ENCODE measurements at places on chromosomes 13 and 19. TPM values are rescaled to one million over a fixed set of nuclear protein-coding genes. Genes with fewer than 3 reads are reported as not detected.

LRRC4B gene
- total RNA-seq = not detected

ZNF221 gene
- 1.6 TPM for total RNA-seq

F7 gene
- 0.94 TPM for total RNA-seq

CYP4F12 gene
- total RNA-seq = not detected

GPC6 gene
- not detected for total RNA-seq

CDX2 gene
- not detected for total RNA-seq

FFAR2 gene
- not detected for total RNA-seq

MYBPC2 gene
- total RNA-seq = 0.12 TPM

FREM2 gene
- total RNA-seq = not detected

CLIP3 gene
- total RNA-seq = 0.60 TPM

GRCh38 chr13:111114362-111115060 is 599 bp upstream of the ARHGEF7 start:
- DNase-seq = peak; percentile 3

DNA sequence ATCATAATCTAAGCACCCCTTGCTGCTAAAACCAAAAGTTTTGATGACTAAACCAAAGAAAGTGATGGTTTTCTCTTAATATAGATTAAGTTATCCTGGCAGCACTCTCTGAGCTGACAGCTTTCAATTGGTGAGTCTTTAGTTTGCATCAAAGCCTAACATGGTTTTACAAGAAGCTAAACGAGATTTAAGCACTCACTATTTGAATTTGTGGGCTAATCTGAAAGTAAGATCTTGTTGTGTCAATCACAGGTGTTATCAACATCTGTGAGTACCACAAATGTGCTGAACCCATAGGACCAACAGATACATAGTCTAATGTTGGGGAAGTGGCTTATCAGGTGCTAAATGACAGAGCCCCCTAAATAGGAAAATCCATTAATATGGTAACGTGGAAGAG is 223.9 kb downstream of the LHFPL6 start:
- DNase-seq = no peak

- no peak for DNase-seq
These were observed 232.6 kb downstream of the UQCRFS1 start for GRCh38 chr19:28980236-28980868.

DNA sequence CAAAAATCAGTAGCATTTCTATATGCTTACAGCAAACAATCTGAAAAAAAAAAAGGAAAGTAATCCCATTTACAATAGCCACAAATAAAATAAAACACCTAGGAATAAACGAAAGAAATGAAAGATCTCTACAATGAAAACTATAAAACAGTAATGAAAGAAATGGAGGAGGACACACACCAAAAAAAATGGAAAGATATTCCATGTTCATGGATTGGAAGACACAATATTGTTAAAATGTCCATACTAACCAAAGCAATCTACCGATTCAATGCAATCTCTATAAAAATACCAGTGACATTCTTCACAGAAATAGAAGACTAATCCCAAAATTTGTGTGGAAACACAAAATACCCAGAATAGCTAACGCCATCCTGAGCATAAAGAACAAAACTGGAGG is 4.7 kb downstream of the FCGBP start:
- no peak for DNase-seq

- no peak for DNase-seq
These were observed 133.1 kb upstream of the ZNF91 start for GRCh38 chr19:23528376-23528775.

DNA sequence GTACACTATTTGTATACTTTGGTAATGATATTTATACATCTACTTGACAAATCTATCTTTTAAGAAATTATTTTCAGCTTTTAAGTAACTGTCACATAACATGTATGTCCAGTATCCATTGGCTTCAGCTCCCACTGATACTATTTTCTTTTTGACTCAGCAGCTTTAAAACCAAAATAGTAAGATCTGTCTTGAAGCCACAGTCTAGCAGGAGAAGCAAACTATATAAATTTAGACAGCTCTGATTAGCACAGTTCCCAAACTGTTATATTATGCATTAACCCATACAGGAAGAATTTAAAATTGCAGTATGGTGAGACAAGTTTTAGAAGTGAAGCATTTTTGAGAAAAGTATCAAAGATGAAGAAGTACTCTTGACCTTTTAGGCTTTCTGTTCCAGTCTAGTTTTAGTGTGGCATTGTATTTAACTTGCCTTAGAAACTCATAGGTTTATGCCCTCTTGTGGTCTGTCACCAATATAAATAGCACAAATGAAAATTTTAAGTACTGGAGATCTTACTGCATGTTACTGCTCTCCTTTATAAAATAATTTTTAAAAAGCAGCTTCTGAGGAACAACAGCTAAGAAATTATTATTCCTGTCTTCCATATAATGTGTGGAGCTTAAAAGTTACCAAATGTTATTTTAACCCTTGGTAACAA is 24.7 kb downstream of the URI1 start:
- no peak for DNase-seq

DNA sequence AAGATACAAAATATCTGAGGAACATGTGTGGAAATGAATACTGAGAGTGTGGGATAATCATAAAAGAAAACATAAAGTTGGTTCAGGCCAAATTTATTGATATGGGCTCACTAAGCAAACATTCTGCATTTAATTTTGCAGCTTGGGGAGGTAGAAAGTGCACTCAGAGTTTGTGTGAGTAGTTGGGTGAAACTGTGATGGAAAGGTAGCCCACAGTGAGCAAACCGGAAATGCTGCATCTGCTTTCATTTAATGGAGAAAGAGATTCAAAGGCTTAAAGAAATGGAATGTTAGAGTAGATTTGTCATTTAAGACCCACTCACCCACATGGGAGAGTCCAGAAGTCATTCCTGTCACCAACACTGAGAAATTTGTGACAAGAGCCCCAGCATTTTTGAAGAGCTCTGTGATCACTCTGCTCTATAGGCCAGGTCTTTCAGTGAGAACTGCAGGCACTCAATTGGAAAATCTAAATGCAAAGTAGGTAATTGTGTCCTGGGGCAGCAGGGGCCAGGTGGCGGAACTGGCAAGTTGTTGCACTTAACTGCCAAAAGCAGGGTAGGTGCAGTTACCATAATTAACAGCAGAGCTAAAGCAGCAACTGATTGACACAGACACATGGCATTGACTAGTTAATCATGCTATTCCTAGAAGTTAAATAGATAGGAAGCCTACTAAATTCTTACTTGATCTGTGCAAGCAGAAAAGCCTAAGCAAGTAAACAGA is 1228.3 kb upstream of the PCDH20 start:
- DNase-seq = no peak

DNA sequence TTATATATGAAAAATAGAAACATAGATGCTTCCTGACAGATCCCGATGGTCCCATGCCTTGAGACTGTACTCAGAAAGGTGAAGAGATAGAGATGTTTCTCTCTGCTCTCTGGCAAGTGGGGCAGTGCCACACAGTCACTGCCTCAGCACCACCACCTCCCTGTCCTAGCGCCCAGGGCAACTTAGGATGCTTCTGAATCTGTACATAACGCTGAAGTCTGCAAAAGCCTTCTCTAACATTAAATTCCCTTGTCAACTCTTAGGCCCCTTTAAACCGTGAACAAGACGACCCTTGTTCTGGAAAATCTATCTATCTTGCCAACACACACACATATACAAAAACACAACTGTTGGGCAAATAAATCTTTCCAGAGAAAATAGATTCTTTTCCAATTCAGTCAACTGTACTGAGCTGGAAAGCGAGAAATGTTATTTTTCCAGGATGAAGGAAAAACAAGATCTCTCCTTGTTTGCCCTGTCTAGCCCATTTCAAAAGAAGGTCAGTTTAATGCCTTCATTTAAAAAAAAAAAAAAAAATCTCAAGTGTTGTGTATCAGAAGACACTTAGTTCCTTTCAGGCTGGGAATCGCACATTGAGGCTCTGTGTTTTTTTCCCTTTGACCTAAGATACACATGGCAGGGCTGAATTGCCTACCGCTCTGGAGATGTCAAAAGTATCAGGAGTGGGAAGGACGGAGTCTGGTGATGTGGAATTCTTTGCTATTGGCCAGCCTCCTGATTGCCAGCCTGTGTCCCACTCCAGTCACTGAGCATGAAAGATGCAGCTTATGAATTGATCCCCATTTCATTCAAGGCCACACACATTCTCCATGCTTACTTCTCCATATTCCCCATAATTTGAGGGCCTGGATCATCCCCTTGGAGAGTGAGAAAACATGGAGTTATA is 241.4 kb downstream of the LACC1 start:
- no peak for DNase-seq

- no peak for DNase-seq
These were observed 2596.2 kb downstream of the PCDH9 start for GRCh38 chr13:64633948-64634347.

DNA sequence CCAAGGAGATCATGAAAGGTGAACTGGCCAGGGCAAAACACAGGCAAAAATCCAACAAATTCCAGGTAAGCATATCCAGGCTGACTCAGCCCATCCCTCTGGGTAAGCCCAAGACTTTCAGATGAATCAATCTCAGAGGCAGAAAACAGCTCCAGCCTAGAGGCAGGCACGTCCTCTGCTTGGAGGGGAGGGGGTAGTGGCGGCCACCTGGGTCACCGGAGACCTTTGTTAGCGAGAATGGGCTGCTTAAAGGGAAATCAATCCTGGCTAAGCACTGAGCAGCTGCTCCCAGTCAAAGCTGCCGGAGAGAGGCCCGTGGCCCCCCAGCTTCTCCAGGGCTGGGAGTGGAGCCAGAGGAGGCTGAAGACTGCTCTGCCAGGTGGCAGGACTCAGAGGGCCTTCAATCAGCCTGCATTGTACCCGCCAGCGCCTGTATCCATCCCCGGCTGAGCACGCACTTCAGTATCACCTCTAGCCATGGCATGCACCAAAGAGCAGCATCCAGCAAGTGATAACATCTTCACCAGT is 48.2 kb downstream of the PIN1 start:
- DNase-seq = no peak

- DNase-seq = peak; percentile 88
These were observed 3.7 kb downstream of the USHBP1 start for GRCh38 chr19:17260842-17261325.

- DNase-seq = no peak
These were observed 26.6 kb upstream of the GSX1 start for GRCh38 chr13:27765650-27766049.

GRCh38 chr13:53683608-53684007 is 655.0 kb downstream of the OLFM4 start:
- no peak for DNase-seq

DNA sequence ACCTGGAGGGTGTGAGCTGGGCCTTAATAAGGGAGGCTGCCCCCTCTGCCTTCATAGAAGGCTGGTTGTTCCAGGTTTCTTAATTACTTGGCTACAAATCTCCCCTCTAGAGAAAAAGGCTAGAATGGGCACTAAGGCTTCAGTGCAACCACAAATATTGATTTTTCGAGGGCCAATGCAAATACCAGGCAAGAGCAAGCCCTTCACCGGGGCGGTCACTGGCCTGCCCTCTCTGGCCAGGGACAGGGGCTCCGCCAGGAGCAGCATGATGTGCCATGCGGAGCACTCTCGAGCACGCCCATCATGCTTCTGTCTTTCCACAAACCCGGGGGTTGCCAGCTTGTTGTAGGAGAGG is 127.8 kb upstream of the SPACA7 start:
- DNase-seq = no peak

GRCh38 chr13:112771139-112771876 is 81.5 kb downstream of the ATP11A start:
- no peak for DNase-seq

GRCh38 chr13:24671386-24672113 is 8.7 kb upstream of the ATP12A start:
- no peak for DNase-seq

GRCh38 chr19:29040292-29040691 is 172.7 kb downstream of the UQCRFS1 start:
- DNase-seq = no peak

GRCh38 chr19:9323557-9323918 is 441 bp upstream of the ZNF559 start:
- peak; percentile 64 for DNase-seq

DNA sequence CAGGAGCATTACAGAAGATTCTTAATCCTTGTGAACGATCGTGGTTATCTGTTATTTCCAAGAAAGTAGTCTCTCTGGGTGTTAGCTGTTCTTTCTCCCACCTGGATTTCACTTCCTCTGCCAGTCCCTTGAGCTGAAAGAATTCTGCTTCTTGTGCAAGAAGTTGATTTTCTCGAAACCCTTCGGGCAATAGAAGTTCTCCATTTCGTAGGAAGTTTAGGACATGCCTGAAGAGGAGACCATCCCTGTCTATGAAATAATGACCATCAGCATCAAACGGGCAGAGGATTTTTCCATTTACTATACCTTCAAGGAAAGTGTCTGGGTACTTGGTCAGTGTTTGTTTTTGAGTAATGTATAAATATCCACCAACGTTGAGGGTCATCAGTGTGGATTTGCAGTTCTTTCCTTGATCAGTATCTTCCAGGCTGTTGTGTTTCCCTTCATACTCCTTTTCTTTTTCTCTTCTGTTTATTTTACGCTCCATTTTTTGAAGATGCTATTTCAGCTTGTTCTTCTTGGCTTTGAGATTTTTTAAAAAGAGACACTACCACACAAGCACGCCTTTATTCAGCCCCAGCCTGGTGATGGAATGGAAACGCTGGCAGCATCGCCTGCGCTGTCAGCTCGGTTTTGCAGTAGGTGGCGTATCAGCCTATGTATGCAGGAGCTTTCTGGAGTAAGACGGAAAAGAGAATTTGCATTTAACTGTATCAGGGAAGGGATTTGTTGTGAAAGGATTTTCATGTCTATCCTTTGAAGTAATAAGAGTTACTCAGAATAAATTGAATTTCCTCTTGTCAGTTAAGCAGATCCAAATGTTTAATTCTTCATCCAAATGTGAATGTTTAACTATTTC is 6.5 kb downstream of the KCTD4 start:
- no peak for DNase-seq

- peak; percentile 42 for DNase-seq
These were observed 10.7 kb downstream of the ANO8 start for GRCh38 chr19:17323964-17324332.

- DNase-seq = no peak
These were observed 122.4 kb upstream of the LSM14A start for GRCh38 chr19:34049944-34050343.

DNA sequence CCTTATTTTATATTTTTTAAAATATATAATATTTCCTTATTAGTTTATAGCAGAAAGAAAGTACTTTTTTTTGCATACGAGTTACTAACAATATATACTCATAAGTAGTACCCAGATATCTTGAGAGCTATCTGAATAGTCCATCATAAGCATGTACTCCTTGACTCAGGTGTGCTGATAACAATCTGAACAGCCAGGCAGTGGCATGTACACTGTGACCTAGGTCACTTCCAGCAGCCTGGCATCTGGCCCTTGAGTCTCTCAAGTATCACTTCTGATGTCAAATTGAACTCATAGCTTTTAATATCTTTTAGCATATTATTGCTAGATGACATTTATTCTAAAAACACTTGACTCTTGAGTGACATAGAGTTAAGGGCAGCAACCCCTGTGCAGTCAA is 1576.7 kb downstream of the SLITRK1 start:
- no peak for DNase-seq

GRCh38 chr13:99911069-99911964 is 60.2 kb downstream of the ZIC5 start:
- DNase-seq = no peak

GRCh38 chr19:576768-577438 is 4.5 kb downstream of the BSG start:
- no peak for DNase-seq

- no peak for DNase-seq
These were observed 41.4 kb downstream of the COL4A2 start for GRCh38 chr13:110348309-110349105.

GRCh38 chr13:23421596-23421995 is 11.9 kb downstream of the SACS start:
- DNase-seq = no peak
